ENCODE measurements at places on chromosomes 12 and 14.

DNA sequence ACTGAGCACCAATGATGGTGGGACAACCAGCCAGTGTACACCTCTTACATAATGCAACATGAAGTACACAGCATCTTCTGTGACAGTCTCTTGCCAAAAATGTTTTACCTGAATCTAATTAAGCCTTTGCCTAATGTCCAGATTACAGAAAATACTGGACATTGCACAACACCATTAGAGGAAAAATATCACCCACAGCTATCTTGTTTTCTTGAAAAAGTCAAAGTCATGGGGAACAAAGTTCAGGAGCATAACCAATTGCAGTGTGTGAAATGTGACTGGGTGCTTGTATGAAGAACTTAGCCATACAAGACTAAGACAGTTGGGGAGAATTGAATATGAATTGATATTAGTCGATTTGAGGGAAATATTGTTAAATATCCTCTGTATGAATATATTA, 12.1 kb upstream of the ANO6 start:
- no peak for DNase-seq
- no peak overlapping the region for H3K4me3 ChIP-seq
- H3K4me1 ChIP-seq, result peaks cover 23% of the 10 kb centered on the region
- H3K27me3 ChIP-seq, result no peaks in the 10 kb centered on the region
- no peaks in the 10 kb centered on the region for H3K36me3 ChIP-seq

DNA sequence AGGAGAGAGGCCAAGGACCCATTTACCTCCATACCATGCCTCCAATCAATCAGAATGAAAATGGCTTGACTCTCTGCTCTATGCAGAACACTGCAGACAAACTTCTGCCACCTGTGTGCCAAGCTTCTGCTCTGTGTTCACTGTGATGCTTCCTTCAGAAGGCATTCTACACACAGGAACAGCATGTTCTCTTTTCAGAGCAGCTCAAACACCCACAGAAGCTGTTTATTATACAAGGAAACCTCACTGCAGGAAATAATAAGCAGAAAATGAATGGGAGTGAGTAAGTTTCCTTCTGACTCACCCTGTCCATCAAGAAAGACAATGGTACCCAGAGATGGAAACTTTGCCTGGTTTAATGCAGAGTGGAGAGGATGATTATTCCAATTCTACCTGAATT, 2.4 kb upstream of the ESR2 start:
- H3K4me3 ChIP-seq, result peak overlapping the region; percentile 43
- no peaks in the 10 kb centered on the region for H3K36me3 ChIP-seq
- H3K27me3 ChIP-seq, result peaks cover 25% of the 10 kb centered on the region
- no peak for DNase-seq

DNA sequence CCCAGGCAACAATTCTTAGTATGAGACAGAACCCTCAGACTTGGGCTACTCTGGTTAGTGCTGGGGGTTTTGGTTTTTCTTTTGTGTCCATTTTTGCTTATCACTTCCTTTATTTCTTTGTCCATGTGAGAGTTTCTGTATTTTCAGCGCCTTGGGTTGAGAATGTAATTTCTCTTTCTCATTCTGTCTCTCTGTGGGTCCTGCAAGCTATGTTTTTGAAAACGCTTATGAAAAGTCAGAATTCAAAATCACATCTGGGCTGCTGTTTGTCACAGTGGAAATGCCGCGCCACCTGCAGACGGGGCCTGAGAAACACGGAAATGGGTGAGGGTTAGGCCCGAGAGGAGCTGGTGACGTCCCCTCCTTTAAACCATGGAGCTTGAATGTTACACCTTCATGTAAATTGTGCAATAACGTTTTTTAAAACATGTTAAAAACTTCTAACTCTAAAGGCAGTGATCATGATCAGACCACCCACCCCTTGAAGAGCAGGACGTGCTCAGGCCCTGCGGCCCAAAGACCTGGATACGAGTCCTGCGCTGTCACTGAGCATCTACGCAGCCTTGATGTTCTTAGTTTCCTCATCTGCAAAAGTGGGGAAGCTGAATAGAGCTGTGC, 26.1 kb downstream of the JDP2 start:
- peak overlapping the region; percentile 72 for H3K27ac ChIP-seq
- H3K4me3 ChIP-seq, result no peak overlapping the region

DNA sequence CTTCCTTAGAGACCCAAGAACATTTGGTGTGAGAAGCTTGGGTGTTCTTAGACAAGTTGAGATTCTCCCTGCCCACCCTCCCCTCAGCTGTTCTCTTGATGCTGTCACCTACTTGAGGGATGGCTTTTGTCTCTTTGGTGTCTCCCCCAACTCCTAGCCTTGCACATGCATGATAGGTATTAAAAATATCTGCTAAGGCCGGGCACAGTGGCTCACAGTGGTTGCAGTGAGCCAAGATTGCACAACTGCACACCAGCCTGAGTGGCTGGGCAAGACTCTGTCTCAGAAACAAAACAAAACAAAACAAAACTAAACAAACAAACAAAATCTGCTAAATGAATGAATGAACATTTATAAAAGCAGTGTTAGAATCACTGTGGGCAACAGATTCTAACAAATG, 261.1 kb downstream of the AKAP6 start:
- DNase-seq, result no peak
- H3K4me1 ChIP-seq, result no peaks in the 10 kb centered on the region
- H3K27me3 ChIP-seq, result no peaks in the 10 kb centered on the region

DNA sequence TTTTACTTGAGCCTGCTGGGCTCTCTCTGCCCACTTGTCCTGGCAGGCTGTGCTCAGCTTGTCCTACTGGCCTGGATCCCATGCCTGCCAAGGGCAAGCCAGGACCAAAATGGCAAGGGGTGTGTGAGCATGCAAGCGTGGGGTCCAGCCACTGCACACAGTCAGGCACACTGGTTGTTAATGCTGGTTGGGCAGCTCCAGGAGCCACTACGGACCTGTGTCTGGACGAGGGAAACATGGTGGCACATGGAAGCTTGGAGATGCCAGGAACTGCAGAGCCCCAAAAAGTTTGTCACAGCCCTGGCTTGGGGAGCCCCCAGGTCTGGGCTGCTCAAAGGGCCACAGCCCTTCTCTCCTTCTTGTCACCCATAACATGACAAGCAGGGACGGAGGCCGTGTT, 83.8 kb downstream of the ACSS3 start:
- no peaks in the 10 kb centered on the region for H3K27me3 ChIP-seq
- H3K4me3 ChIP-seq, result no peak overlapping the region
- no peak for DNase-seq
- no peak overlapping the region for H3K27ac ChIP-seq

DNA sequence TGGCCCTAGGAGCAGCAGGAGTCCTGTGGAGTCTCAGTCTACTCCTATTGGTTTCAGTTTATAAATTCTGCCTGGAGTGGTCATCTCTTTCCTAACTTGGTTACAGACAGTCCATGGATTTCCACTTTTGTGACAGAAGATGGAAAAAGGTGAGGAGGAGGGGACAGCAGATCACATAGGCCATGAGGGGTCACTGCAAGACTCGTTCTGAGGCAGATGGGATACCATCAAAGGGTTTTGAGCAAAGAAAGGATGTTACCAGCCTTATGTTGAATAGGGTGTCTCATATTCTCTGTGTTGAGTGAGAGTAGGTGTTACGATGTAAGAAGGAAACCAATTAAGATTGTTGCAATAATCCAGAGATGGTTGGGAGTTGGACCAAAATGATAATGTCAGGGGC, 15.3 kb downstream of the PDE3A start:
- no peaks in the 10 kb centered on the region for H3K27me3 ChIP-seq
- no peaks in the 10 kb centered on the region for H3K36me3 ChIP-seq
- no peak overlapping the region for H3K4me3 ChIP-seq
- H3K27ac ChIP-seq, result no peak overlapping the region
- no peaks in the 10 kb centered on the region for H3K4me1 ChIP-seq

- H3K27ac ChIP-seq, result peak overlapping the region; percentile 94
- H3K36me3 ChIP-seq, result peaks cover 17% of the 10 kb centered on the region
- H3K27me3 ChIP-seq, result no peaks in the 10 kb centered on the region
- peak; percentile 71 for DNase-seq
- H3K4me1 ChIP-seq, result peaks cover 50% of the 10 kb centered on the region
- peak overlapping the region; percentile 86 for H3K4me3 ChIP-seq
Measured at GRCh38 chr12:10395390-10395998, 5.7 kb upstream of the KLRK1 start.

DNA sequence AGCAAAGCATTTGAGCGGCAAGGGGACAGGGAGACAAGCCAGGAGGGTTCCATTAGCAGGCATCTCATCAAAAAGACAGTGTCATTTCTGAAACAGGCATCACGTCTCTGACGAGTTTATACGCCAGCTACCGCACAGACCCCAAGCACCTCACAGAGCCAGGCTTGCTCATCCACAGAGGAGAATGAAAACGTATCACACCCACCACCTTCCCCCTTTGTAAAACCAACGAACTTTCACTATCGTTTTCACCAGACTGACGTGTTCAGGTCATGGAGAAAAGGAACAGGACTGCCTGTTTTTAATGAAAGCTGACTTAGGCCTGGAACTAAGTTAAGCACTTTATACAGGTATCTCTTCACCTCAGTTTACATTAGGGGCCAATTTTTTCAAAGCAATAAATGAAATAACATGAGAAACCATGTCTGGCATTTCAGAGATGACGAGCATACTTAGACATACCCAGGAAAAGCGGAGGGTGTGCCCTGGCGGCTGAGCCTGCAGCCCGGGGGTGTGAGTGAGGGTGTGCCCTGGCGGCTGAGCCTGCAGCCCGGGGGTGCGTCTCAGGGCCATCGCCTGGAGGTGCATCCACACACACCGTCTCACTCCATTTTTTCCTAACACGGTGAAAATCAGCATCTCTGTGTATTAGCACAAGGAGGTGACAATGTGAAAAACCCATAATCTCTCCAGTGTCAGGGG, 41.9 kb downstream of the STX2 start:
- H3K27ac ChIP-seq, result no peak overlapping the region
- no peaks in the 10 kb centered on the region for H3K27me3 ChIP-seq
- H3K4me3 ChIP-seq, result peak overlapping the region; percentile 57

DNA sequence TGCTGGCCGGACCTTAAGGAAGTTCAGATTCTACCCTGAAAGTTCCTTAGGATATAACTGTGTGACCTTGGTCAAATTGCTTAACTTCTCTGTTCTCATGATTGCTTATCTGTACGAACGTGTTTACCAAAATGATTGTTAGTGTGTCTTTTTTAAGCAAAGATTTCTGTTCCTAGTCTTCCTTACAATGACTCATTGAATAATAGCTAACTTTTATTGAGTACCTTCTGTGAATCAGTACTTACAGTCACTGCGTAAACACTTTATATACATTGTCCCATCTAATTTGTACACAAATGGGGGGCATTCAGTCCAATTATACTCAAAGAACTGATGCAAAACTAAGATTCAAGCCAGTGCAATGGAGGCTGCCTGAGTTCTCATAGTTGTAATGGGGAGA, 4.2 kb upstream of the TMEM30B start:
- DNase-seq, result no peak
- no peaks in the 10 kb centered on the region for H3K27me3 ChIP-seq
- H3K27ac ChIP-seq, result no peak overlapping the region
- H3K4me3 ChIP-seq, result no peak overlapping the region

DNA sequence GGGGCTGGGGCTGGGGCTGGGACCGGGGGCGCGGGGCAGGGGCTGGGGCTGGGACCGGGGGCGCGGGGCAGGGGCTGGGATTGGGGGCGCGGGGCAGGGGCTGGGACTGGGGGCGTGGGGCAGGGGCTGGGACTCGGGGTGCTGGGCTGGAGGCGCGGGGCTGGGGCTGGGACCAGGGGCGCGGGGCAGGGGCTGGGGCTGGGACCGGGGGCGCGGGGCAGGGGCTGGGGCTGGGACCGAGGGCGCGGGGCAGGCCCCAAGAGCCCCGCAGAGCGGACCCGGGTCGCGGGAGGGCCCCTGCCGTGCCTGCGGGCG, 452 bp downstream of the P2RX2 start:
- no peak overlapping the region for H3K27ac ChIP-seq
- no peak for DNase-seq
- H3K4me1 ChIP-seq, result peaks cover 5% of the 10 kb centered on the region
- no peak overlapping the region for H3K4me3 ChIP-seq
- H3K27me3 ChIP-seq, result peaks cover 25% of the 10 kb centered on the region

- H3K4me1 ChIP-seq, result no peaks in the 10 kb centered on the region
- H3K36me3 ChIP-seq, result no peaks in the 10 kb centered on the region
- no peak overlapping the region for H3K27ac ChIP-seq
- no peak for DNase-seq
Measured at GRCh38 chr14:59564366-59564765, 12.2 kb downstream of the CCDC175 start.

GRCh38 chr12:53700567-53700966, 24.7 kb upstream of the ATP5MC2 start:
- H3K36me3 ChIP-seq, result no peaks in the 10 kb centered on the region
- H3K4me1 ChIP-seq, result peaks cover 16% of the 10 kb centered on the region
- DNase-seq, result no peak
- peaks cover 51% of the 10 kb centered on the region for H3K27me3 ChIP-seq
- H3K27ac ChIP-seq, result no peak overlapping the region
- no peak overlapping the region for H3K4me3 ChIP-seq

GRCh38 chr12:50924131-50924438, 28.3 kb upstream of the HIGD1C start:
- H3K27ac ChIP-seq, result peak overlapping the region; percentile 91
- no peaks in the 10 kb centered on the region for H3K27me3 ChIP-seq
- H3K4me1 ChIP-seq, result peaks cover 36% of the 10 kb centered on the region
- peak overlapping the region; percentile 85 for H3K4me3 ChIP-seq

DNA sequence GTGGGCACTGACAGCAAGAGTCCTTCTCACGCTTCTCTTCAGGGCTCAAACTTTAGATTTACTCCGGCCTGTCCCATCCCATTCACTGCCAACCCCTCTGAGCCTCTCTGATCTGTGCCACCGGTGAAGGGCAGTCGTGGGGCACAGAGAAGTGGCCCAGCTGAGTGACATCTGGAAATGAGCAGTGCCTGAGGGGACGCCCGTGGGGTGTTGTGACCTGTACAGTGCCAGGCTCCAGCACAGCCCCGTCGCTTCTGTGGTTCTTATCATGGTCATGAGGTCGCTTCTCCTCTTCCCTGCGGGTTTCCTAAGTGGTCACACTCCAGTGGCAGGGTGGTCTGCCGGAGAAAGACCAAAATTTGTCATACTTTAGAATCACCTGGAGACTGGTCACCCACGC, 4.1 kb downstream of the BDKRB2 start:
- peaks cover 18% of the 10 kb centered on the region for H3K27me3 ChIP-seq
- H3K27ac ChIP-seq, result no peak overlapping the region
- no peak for DNase-seq
- H3K4me3 ChIP-seq, result no peak overlapping the region
- no peaks in the 10 kb centered on the region for H3K36me3 ChIP-seq
- no peaks in the 10 kb centered on the region for H3K4me1 ChIP-seq

GRCh38 chr12:18432206-18432605, 170.9 kb downstream of the PIK3C2G start:
- no peaks in the 10 kb centered on the region for H3K36me3 ChIP-seq
- H3K27ac ChIP-seq, result no peak overlapping the region
- H3K4me1 ChIP-seq, result no peaks in the 10 kb centered on the region
- no peak overlapping the region for H3K4me3 ChIP-seq

DNA sequence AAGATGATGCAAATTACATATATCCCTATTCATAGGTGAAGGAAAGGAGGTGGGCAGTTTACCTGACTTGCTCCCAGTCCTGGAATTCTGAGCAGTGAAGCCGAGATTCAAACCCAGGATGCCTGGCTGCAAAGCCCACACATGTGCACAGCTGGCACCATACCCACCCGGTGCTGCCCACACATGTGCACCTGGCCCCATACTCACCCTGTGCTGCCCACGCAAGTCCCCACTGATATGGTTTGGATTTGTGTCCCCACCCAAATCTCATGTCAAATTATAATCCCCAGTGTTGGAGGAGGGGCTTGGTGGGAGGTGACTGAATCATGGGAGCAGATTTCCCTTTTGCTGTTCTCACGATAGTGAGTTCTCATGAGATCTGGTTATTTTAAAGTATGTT, 179.2 kb upstream of the C14orf180 start:
- DNase-seq, result no peak
- H3K4me1 ChIP-seq, result peaks cover 9% of the 10 kb centered on the region
- peaks cover 9% of the 10 kb centered on the region for H3K36me3 ChIP-seq
- no peak overlapping the region for H3K27ac ChIP-seq
- no peaks in the 10 kb centered on the region for H3K27me3 ChIP-seq
